ENCODE measurements at places on chromosomes 5 and 9. TPM values are rescaled to one million over a fixed set of nuclear protein-coding genes. Genes with fewer than 3 reads are reported as not detected.
A peak's percentile ranks its signal among the peaks of the same experiment; 100 is the strongest.

DNA sequence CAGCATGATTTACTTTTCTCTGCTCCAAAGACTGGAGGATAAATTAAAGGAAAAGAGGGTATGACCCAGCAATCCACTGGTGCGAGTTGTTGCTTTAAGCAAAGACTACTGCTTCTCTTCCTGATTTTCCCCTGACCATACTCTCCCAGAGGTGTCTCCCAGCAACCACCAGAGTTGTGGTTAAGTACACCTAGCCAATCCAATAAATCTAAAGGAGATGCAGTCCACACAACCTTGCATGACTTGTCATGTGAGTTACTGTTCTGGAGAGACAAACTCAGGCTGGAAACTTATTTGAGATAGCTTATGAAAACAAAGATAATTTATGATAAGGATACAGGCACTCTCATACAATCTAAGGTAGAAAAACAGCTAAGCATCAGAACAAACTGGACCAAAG, 11.9 kb downstream of the TMC1 start:
- no peaks in the 10 kb centered on the region for H3K27me3 ChIP-seq
- peaks cover 3% of the 10 kb centered on the region for H3K4me1 ChIP-seq
- no peak overlapping the region for H3K4me3 ChIP-seq
- no peak for DNase-seq
- peaks cover 13% of the 10 kb centered on the region for H3K36me3 ChIP-seq

ISL1 gene
- not detected for total RNA-seq

TAF11L10 gene
- not detected for total RNA-seq

GRIN3A gene
- not detected for total RNA-seq

GRCh38 chr9:121744002-121744686, 92.7 kb downstream of the DAB2IP start:
- H3K27ac ChIP-seq = no peak overlapping the region
- DNase-seq = no peak
- H3K4me1 ChIP-seq = peaks cover 16% of the 10 kb centered on the region

DNA sequence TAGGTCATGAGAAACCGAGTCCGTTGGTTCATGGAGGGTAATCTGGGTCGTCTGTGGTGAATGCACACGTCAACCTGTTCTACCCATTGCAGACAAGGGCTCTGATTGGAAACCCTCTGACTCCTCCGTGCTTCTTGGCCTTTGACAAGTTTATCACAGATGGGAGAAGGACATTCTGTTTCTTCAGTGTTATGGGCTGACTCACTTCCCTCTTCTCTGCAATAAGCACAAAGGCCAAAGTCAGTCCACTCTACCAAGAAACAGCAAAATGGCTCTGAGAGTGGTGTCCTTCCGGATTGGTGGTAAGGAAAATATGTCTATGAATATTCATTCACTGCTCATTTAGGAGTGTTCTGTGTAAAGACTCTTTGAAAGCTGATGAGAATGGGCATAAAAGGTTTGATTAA, 89.3 kb downstream of the FEM1C start:
- no peaks in the 10 kb centered on the region for H3K4me1 ChIP-seq
- no peak overlapping the region for H3K27ac ChIP-seq

DNA sequence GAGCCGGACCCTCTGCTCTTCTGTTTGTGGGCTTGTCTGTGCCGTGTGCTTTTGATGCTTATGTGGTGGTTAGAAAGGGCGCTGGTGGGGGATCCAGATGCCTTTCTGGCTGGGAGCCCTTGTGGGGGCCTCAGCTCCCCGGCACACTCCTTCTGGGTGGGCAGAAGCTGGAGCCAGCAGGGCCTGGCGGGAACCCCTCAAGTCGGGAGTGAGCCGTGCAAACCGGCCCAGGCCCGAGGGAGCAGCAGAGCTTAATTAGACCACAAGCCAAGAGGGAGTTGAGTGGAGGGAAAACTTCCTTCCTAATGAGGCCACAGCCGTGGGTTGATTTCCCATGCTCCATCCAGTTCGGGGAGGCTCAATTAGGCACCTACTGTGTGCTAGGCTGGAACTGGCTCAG, 76.0 kb upstream of the RNU6ATAC start:
- H3K4me3 ChIP-seq = no peak overlapping the region
- H3K27ac ChIP-seq = no peak overlapping the region
- H3K27me3 ChIP-seq = peaks cover 24% of the 10 kb centered on the region
- DNase-seq = no peak
- peaks cover 10% of the 10 kb centered on the region for H3K4me1 ChIP-seq

PCDHB5 gene
- total RNA-seq = 0.18 TPM

- no peaks in the 10 kb centered on the region for H3K4me1 ChIP-seq
- H3K36me3 ChIP-seq = no peaks in the 10 kb centered on the region
- DNase-seq = no peak
- H3K4me3 ChIP-seq = no peak overlapping the region
- peaks cover 6% of the 10 kb centered on the region for H3K27me3 ChIP-seq
These were observed 18.9 kb downstream of the LAMC3 start for GRCh38 chr9:131027872-131028179.

GRCh38 chr5:179620293-179620692, 3.2 kb downstream of the HNRNPH1 start:
- H3K4me1 ChIP-seq = peaks cover 80% of the 10 kb centered on the region
- peak overlapping the region; percentile 99 for H3K4me3 ChIP-seq
- no peaks in the 10 kb centered on the region for H3K27me3 ChIP-seq

GRCh38 chr5:142109331-142110045, 909 bp downstream of the NDFIP1 start:
- H3K36me3 ChIP-seq = peaks cover 9% of the 10 kb centered on the region
- peak overlapping the region; percentile 98 for H3K27ac ChIP-seq

- no peak overlapping the region for H3K27ac ChIP-seq
- peaks cover 20% of the 10 kb centered on the region for H3K27me3 ChIP-seq
- no peaks in the 10 kb centered on the region for H3K36me3 ChIP-seq
- DNase-seq = no peak
These were observed 172.4 kb upstream of the PHYKPL start for GRCh38 chr5:178404987-178405386.

- H3K27ac ChIP-seq = no peak overlapping the region
- H3K36me3 ChIP-seq = no peaks in the 10 kb centered on the region
- H3K27me3 ChIP-seq = no peaks in the 10 kb centered on the region
These were observed 10.0 kb upstream of the CLIC3 start for GRCh38 chr9:137006116-137007003.

DNA sequence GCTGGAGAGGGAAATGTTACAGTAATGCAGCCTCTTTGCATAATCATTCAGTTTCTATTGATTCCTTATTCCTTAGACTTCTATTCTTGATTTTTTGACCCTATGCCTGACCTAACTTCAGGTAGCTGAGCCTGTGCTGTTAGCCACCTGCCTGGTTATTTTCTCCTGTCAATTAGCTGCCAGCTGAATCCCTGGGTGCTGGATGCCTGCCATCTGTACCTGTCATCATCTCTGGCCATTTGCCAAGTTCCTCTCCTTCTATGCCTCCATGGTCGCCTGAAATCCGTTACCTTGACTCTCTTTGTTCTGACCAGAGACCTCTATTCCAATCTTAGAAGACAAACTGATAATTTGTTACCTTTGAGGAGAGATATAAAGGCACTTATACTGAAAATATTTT, 178.3 kb downstream of the CAVIN4 start:
- no peaks in the 10 kb centered on the region for H3K27me3 ChIP-seq
- H3K36me3 ChIP-seq = no peaks in the 10 kb centered on the region
- no peak for DNase-seq
- H3K4me1 ChIP-seq = no peaks in the 10 kb centered on the region
- H3K27ac ChIP-seq = no peak overlapping the region
- H3K4me3 ChIP-seq = no peak overlapping the region

- DNase-seq = no peak
- no peaks in the 10 kb centered on the region for H3K4me1 ChIP-seq
- peaks cover 55% of the 10 kb centered on the region for H3K27me3 ChIP-seq
- H3K4me3 ChIP-seq = no peak overlapping the region
- H3K36me3 ChIP-seq = no peaks in the 10 kb centered on the region
These were observed 73.9 kb downstream of the FOXD1 start for GRCh38 chr5:73374520-73375190.

DNA sequence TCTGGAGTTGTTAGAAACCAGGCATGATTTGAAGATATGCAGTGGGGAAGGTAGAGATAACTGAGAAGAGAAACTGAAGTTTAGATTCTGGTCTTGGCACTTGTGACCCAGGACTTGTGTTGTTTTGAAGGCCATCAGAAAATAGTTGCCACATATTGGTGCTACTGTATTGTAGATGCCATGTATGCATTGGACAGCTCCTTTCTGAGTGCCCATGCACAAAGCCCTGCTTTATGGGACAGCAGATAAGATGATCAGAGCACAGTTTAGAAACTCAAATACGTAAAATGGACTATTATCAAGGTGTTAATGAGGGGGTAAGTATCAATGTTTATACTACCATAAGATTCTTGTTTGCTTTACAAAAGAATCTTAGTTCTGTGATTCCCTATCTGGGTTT, 84.9 kb downstream of the KIF4B start:
- no peaks in the 10 kb centered on the region for H3K4me1 ChIP-seq
- DNase-seq = no peak
- H3K4me3 ChIP-seq = no peak overlapping the region
- H3K27me3 ChIP-seq = peaks cover 17% of the 10 kb centered on the region
- no peak overlapping the region for H3K27ac ChIP-seq

CCDC183 gene
- total RNA-seq = 2.3 TPM

DNA sequence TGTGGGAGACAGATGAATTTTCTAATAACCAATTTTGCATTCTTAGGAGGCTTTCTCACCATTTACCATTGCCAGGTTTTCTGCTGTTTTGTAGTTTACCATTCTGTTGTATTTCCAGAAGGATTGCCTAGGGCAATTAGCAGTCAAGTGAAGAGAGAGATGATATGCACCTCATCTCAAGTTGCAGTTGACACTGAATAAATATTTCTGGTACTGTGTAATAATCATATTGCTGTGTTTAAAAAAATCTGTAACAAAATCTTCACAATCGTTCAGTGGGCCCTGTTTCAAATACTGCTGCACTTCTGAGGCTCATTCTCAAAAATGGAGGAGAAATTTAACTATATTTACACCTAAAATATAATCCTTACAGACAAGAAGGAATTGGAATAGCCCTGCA, 706.1 kb upstream of the PTPRD start:
- H3K36me3 ChIP-seq = no peaks in the 10 kb centered on the region
- no peaks in the 10 kb centered on the region for H3K4me1 ChIP-seq
- DNase-seq = no peak
- H3K4me3 ChIP-seq = no peak overlapping the region
- no peaks in the 10 kb centered on the region for H3K27me3 ChIP-seq

GRCh38 chr5:33008751-33009418, 297.8 kb downstream of the NPR3 start:
- H3K27me3 ChIP-seq = no peaks in the 10 kb centered on the region
- H3K36me3 ChIP-seq = no peaks in the 10 kb centered on the region
- no peak overlapping the region for H3K27ac ChIP-seq
- no peak for DNase-seq
- H3K4me1 ChIP-seq = no peaks in the 10 kb centered on the region

DNA sequence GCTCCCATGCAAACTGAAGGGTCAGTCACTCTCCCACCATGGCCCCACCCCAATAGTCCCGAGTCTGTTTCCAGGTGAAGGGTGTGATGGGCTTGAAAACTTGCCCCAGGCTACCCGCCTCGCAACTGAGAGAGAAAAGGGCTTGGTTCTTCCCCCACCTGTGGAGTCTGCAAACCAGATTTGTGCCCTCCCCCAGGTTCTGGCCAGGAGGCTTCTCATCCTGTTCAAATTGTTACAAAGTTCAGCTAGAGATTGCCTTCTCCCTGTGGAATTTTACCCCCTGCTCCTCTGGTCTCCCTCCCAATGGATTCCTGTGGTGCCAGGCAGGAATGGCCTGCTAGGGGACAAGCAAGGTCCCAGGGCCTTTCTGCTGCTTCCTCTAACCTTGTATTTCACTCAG, 93.1 kb upstream of the ACO1 start:
- no peaks in the 10 kb centered on the region for H3K36me3 ChIP-seq
- no peaks in the 10 kb centered on the region for H3K4me1 ChIP-seq
- peaks cover 4% of the 10 kb centered on the region for H3K27me3 ChIP-seq
- DNase-seq = no peak
- no peak overlapping the region for H3K4me3 ChIP-seq
- H3K27ac ChIP-seq = no peak overlapping the region

SPINK13 gene
- not detected for total RNA-seq

OR1L4 gene
- not detected for total RNA-seq

- no peak for DNase-seq
- peak overlapping the region; percentile 58 for H3K27ac ChIP-seq
- H3K27me3 ChIP-seq = no peaks in the 10 kb centered on the region
- H3K4me3 ChIP-seq = peak overlapping the region; percentile 63
- H3K4me1 ChIP-seq = peaks cover 54% of the 10 kb centered on the region
These were observed 10.1 kb upstream of the GLRX start for GRCh38 chr5:95832664-95833063.

DNA sequence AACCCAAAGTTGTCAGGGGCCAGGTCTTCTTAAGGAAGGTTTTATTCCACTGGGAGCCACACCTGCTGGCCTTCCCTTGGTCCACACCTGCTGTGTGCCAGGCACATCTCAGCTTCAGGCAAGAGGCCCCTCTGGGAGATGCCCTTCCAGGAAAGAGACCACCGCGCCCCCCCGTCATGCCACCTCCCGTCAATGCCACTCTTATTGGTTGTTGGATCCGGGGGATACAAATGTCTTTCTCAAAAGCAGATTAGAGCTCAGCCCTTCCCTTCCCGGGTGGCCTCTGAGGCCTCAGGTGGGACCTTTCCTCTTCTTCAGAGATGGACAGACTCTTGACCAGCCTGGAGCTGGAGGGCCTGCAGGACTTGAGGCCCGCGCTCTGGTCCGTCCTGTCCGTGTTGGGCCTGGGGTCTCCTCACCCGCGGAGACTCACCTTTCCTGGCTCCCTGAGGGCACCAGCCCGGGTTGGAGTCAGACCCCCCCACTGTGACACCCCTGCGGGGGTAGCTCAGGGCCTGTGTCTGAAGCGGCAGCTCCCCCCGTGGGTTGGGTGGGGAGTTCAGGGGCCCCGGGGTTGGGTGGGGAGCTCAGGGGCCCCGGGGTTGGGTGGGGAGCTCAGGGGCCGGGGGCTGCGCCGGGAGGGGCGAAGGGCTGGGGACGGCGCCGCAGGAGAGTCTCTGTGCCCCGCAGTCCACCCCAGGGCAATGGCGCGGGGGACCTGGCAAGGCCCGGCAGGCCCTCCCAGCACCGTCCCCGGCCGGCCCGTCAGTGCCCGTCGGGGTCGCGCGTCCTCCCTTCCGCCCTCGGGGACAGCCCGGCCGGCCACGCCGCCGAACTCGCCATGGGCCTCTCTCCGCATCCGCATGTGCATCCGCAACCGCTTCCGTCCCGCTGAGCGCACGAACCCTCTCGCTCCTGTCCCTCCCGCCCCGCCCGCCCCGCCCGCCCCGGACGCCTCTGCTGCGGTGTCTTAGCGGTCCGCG, 3.7 kb upstream of the SLC9A3 start:
- H3K4me1 ChIP-seq = peaks cover 40% of the 10 kb centered on the region
- H3K27me3 ChIP-seq = peaks cover 74% of the 10 kb centered on the region
- no peaks in the 10 kb centered on the region for H3K36me3 ChIP-seq

GRCh38 chr9:116391306-116391900, 237.8 kb downstream of the PAPPA start:
- no peak for DNase-seq
- no peak overlapping the region for H3K27ac ChIP-seq
- peaks cover 15% of the 10 kb centered on the region for H3K36me3 ChIP-seq
- no peaks in the 10 kb centered on the region for H3K4me1 ChIP-seq
- H3K27me3 ChIP-seq = no peaks in the 10 kb centered on the region

- no peaks in the 10 kb centered on the region for H3K4me1 ChIP-seq
- no peak overlapping the region for H3K4me3 ChIP-seq
- DNase-seq = no peak
- H3K27ac ChIP-seq = no peak overlapping the region
These were observed 48.7 kb upstream of the ACTBL2 start for GRCh38 chr5:57531333-57531732.

STPG3 gene
- not detected for total RNA-seq

SPATA24 gene
- 4.4 TPM for total RNA-seq

PCDHA9 gene
- not detected for total RNA-seq

GRCh38 chr5:45893309-45893708, 197.1 kb upstream of the HCN1 start:
- no peaks in the 10 kb centered on the region for H3K36me3 ChIP-seq
- H3K27me3 ChIP-seq = no peaks in the 10 kb centered on the region
- H3K4me3 ChIP-seq = no peak overlapping the region
- H3K4me1 ChIP-seq = no peaks in the 10 kb centered on the region
- no peak for DNase-seq
- no peak overlapping the region for H3K27ac ChIP-seq

All from naive thymus-derived CD8-positive, alpha-beta T cell (primary cell).